ENCODE measurements at places on chromosomes 11 and 22.

DNA sequence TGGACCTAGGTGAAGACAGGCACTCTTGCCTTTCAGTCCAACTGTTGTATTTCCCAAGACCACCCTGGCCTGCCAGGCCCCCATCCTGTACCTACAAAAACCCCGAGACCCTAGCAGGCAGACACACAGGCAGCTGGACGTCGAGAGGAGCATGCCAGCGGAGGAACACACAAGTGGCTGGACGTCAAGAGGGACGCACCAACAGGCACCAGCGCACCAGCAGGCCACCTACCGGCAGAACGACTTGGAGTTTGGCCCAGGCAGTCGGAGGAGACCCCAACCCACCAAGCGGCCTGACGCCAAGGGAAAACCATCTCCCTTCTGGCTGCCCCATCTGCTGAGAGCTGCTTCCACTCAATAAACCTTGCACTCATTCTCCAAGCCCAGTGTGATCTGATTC is 1883.4 kb upstream of the RAG2 start:
- DNase-seq: no peak

GRCh38 chr11:94885581-94885980 is 87.8 kb downstream of the CWC15 start:
- DNase-seq: no peak

DNA sequence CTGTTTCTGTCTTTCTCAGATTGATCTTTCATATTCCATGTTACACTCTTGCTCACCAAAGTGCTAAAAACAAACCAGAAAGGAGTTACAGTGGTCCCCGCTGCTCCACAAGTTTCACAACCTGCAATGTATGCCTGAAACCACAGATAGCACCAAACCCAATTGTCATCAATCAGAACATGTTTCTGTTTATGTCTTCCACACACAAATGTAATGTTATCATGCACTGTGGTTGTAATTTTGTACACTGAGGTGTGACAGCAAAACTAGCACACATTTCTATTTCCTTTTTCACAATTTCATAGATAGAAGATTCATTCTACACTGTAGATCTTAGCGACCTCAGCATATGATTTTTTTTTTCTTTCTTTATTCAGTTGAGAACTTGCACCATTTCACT is 1045.9 kb upstream of the RAG2 start:
- no peak for DNase-seq

DNA sequence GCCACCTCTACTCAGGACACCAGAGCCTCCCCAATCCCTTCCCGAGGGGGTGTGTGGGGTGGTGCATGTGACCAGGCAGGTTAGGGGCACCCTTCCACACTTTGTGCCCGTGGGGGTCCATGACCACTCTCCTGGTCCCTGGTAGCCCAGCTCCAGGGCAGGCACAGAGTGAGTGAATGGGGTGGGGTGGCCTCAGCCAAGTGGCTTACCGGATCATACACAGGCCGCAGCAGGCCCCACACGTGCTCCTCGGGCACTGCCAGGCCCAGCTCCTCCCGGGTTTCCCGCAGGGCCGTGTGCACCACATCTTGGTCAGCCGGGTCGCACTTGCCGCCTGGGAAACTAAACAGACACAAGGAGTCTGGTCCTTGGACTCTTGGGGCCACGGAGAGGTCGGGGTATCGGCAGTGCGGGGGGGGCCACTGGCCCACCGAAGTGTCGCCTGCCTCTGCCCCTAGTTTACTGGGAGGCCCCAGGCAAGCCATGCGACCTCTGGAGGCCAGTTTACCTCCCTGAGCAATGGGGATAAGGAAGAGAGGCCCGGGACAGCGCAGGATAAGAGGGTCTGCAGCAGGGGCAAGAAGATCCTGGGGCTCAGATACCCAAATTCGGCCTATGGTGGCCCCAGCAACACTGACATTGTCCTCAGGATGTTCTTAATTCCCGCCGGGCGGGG is 889 bp downstream of the NUDT8 start:
- DNase-seq: no peak

GRCh38 chr11:94131718-94132115 is 3.1 kb downstream of the PANX1 start:
- DNase-seq: no peak

- no peak for DNase-seq
Observed at GRCh38 chr11:131672191-131672590, 301.8 kb downstream of the NTM start.

GRCh38 chr22:39534092-39534506 is 1.6 kb upstream of the RPS19BP1 start:
- DNase-seq: no peak

DNA sequence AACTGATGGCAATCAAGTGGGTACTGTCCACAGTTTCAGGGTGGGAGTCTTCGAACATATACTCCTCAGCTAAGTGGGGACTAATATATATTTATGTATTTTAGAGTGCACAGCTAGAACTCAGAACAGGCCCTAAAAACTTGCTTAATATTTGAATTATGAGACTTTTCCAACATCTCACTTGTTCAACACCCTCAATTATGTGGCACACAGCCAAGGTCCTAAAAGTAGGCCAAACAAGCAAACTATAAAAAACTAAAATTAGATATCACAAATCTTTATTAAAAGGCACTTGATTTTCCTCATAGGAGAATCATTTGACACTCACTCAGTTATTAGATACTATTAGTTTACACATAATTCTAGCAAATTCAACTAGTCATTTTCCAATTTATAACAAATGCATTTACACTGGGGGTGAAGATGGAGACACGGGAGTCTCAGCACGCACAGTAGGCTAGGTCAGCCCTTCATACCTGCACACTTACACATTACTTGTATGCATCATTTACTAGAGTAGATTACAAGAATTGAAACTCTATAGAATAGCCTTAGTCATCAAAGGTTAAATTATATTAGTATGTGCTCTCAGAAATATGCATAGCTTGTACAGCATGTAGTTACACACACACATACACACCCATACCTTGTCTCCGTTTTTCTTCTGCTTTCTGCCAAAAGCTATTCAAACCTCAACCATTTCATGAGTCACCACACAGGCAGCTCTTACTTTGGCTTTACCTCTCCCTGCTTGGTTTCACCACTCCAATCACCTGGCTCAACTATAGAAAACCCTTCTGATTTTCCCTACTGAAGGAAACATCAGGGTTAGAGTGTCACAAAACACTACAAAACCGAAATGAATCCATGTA is 171.5 kb downstream of the SBF2 start:
- no peak for DNase-seq

GRCh38 chr22:49969751-49970527 is 9.4 kb downstream of the PIM3 start:
- DNase-seq: no peak

DNA sequence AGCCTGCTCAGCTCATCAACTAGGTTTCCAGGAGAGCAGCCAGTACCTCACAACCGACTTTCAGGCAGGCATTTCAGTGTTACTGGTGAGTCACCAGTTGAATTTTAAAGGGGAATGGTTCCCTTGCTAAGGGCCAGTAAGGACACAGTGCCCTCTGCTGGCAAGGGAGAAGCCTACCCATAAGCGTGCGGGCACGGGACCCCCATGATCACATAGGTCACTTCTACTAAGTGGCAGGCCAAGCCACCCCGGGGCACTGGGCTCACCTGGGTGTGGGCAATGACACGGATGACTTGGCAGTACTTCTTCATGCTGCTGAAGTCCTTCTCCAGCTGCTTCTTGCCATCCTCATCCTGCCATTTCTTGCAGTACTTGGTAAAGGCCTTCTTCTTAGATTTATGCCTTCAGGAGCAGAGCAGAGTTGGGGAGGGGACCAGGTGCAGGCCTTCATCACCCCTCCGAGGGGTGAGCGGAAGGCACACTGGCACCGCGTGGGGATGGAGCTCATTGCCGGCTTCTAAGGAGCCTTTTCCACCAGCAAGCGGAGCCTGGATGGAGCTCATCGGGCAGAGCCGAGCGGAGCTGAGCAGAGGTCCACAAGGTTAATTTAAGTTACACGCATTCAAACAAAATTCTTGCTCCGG is 2.9 kb downstream of the RPL3 start:
- DNase-seq: peak; percentile 79

GRCh38 chr11:106160494-106160893 is 83.0 kb downstream of the AASDHPPT start:
- no peak for DNase-seq

GRCh38 chr11:30710221-30710620 is 124.1 kb upstream of the MPPED2 start:
- no peak for DNase-seq

- DNase-seq: no peak
Observed at GRCh38 chr22:17566776-17567175, 3.5 kb downstream of the SLC25A18 start.

DNA sequence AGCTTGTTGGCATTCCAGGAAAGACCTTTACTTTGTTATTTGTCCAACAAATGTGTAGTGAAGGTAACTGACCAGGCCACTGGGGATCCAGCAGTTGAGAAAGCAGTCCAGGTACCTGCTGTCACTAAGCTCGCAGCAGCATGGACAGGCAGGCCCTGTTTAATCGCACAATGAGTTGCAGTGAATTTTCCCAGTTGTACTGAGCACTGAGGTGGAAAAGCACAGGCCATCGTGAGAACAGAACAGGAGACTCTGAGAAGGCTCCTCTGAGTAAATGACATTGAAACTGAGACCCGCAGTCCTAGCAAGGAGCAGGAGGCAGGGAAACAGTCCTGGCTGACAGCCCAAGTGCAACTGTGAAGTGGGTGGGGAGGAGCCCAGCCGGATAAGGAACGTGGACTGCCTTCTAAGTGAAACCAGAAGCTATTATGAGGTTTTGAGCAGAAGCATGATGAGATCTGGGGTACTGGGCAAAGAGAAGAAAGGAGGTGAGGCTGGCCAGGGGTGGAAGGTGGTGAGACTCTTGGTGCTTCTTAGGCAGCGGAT is 39.8 kb upstream of the CDON start:
- DNase-seq: no peak

GRCh38 chr11:130078080-130078479 is 8.4 kb downstream of the APLP2 start:
- no peak for DNase-seq

GRCh38 chr11:108556019-108556418 is 37.5 kb downstream of the EXPH5 start:
- DNase-seq: no peak

DNA sequence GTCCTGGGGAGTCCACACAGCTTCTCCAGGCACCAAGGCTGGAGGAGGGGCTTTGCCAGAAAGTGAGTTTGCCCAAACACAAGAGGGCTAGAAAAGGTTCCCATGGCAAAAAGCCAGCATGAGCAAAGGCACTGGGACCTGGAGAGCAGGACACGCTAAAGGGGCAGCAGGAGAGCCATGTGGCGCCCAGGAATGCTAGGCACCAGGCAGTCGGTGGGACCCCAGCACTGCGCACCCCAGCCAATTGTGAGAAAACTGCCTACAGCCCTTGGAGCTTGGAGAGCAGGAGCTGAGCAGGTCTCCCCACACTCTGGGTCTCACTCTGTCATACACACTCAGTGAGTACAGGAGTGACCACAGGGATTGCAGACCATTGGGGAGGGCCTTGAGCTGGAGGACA is 5.2 kb upstream of the RAB1B start:
- DNase-seq: no peak

- peak; percentile 72 for DNase-seq
Observed at GRCh38 chr11:450809-451451, 851 bp downstream of the PTDSS2 start.

- DNase-seq: no peak
Observed at GRCh38 chr11:1863352-1864216, 10.7 kb downstream of the LSP1 start.

- DNase-seq: no peak
Observed at GRCh38 chr11:78432058-78432515, 14.5 kb upstream of the GAB2 start.

DNA sequence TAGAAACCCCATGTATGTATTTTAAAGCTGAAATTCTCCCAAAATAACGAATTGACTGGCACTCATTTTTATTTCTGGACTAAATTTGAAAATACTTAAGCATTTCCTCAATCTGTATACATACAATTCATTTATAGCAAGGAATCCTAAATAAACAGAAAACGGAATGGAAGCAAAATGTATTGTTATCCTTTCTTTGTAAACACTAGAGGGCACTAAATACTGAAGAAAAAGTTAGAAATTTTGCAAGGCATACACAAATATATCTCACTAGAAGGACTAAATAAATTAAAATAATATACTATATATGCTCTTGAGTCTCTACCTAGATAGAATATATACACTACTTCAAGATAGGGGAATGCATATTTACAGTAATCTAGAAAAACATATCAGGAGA is 23.1 kb upstream of the ANO5 start:
- no peak for DNase-seq

- no peak for DNase-seq
Observed at GRCh38 chr11:123590296-123590912, 64.0 kb downstream of the SCN3B start.

- DNase-seq: no peak
Observed at GRCh38 chr11:88521799-88522201, 184.3 kb upstream of the CTSC start.

- no peak for DNase-seq
Observed at GRCh38 chr11:9231848-9232177, 33.3 kb downstream of the DENND5A start.

GRCh38 chr11:111605681-111606080 is 3.4 kb downstream of the SIK2 start:
- no peak for DNase-seq

- no peak for DNase-seq
Observed at GRCh38 chr22:44752285-44753188, at the start of gene ARHGAP8. Gene ARHGAP8, plus strand, starts transcription at chr22:44752575. Its CDS starts 33,953 bp downstream, at chr22:44786528.

GRCh38 chr22:20581503-20582170 is 74.2 kb downstream of the MED15 start:
- no peak for DNase-seq

DNA sequence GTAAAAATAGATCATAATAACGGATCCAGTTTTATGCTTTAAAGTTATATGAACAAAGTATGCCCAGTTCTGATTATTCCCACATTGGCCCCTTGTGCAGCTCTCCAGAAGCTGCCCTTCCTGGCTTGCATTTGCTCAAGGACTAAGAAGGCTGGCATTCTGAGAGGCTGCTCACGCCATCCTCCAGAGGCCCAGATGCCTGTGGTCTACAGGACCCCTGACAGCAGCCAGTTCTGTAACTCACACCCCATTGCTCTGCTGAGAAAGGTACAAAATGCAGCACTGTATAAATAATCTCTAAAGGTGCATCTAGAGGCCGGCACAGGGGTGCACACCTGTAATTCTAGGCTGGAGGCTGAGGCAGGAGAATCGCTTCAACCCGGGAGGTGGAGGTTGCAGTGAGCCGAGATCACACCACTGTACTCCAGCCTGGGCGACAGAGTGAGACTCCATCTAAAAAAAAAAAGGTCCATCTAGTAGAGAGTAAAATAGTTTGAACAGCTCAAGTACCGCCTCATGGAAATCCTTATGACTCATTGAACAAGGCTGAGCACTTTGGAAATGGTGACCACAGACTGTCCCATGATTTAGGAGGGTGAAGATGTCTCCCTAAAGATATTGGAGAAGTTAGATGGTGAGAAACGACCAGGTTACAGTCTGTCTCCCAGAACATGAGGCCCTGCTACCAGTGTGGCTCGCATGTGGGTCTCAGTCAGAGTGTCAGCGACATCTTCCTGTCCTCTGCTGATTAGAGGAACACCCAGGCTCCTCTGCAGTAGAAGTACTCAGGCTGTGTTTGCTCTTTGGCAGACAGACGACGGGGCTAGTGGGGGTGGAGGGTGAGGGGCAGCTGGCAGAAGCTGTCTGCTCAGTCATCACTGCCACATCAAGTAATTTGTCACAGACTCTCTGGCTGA is 56.3 kb downstream of the KREMEN1 start:
- no peak for DNase-seq
